ENCODE measurements at places on chromosomes 4 and X.

DNA sequence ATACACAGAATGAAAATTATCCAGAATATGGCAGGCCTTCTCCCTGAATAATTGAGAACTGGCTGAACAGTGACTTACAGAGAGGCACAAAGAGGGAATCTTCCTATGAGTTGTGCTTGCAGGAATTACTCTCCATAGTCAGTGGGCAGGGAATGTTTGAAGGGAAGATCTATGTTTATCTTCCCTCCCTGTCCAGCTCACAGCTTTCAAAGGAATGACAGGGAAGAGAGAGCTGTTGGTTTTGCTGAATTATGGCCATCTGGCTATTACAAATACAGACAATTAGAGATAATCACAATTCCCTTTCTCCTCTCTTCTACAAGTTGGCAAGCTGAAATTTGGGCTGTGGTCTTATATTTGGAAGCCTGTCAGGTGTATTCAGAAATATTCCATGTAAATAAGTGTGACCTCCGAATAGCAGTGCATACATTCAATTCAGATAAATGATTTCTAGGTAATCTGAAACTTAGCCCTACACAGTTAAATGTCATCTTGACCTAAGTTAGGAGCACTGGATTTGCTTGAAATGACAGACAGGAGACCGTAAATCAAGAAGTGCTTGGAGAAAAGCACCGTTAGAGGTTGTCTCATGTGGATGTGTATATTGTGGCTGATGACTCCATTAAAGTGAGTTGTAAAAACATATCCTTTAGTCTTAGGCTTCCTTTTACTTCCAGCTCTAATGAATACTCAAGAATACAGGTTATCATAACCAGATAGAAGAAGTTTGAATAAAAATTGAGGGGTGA is 136.8 kb downstream of the C4orf33 start:
- DNase-seq, result no peak

- no peak for DNase-seq
Measured at GRCh38 chrX:10619425-10620046, 849 bp downstream of the MID1 start.

DNA sequence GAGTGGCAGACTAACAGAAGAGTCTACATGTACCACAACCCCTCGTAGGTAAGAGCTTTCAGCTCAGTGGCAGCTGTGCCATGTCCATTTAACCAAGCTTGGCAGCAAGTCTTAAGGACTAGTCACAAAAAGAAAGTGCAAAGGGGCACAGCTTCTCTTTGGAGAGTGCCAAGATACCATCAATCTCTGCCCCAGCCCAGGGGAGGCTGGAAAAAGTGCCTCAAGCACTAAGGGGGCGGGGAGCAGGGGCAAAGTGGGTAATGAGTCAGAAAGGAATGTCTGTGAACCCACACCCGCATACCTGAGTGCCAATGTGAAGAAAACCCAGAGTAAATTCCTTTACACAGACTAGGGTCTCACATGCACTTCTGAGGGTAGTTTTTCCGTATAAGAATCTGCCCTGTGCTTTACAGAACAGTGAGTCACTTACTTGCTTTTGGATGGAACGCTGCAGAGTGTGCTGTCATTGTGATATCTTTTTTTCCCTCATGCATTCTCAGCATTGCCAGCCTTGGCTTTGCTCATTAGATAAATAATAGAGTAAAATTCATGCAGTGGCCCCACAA is 219.8 kb downstream of the ZNF674 start:
- no peak for DNase-seq

DNA sequence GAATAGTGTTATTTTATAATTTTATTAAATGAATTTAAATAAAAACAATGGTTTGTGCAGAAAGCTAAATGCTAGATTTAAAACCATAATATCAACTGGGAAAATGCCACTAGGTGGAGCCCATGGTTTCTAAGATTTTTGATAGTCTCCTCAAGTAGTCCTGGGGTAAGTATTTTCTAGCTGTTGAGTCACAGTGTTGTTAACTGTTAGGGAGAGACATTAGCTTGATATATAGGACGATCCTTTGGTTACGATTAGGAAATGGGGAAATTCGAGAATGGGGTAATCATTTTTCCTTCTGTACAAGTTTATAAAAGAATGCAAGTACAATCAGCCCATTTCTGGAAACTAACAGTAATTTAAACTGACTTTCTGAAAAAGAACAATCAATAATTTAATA is 378.4 kb downstream of the ANKRD50 start:
- no peak for DNase-seq

DNA sequence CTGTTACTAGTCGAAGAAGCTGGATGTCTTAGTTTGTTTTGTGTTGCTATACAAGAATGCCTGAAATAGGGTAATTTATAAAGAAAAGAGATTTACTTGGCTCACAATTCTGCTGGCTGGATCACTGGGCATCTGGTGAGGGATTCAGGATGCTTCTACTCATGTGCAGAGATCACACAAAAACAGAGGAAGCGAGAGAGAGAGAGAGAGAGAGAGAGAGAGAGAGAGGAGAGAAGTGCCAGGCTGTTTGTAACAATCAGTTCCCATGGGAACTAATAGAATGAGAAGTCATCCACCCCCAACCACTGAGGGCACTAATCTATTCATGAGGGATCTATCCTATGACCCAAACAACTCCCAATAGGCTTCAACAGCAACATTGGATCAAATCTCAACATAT is 66.2 kb upstream of the FAM9A start:
- DNase-seq, result no peak

DNA sequence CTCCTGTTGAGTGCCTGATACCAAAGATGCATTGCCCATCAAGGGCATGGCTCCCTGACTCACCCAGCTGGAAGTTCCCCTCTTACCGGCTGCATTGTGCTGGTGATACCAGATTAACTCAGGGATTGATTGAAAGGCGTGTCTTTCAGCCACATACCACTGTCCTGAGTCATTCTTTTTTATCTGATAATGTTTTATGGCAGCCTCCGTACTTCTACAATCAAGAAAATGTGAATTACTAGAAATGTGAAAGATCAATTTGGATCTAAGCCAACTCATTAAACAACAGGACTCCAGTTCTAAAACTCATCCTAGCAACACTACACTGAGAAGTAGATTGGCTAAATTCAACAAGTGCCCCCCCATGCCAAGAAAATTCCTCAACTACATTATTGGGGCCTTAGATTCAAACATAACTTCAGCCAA is 40.0 kb downstream of the TXK start:
- no peak for DNase-seq

DNA sequence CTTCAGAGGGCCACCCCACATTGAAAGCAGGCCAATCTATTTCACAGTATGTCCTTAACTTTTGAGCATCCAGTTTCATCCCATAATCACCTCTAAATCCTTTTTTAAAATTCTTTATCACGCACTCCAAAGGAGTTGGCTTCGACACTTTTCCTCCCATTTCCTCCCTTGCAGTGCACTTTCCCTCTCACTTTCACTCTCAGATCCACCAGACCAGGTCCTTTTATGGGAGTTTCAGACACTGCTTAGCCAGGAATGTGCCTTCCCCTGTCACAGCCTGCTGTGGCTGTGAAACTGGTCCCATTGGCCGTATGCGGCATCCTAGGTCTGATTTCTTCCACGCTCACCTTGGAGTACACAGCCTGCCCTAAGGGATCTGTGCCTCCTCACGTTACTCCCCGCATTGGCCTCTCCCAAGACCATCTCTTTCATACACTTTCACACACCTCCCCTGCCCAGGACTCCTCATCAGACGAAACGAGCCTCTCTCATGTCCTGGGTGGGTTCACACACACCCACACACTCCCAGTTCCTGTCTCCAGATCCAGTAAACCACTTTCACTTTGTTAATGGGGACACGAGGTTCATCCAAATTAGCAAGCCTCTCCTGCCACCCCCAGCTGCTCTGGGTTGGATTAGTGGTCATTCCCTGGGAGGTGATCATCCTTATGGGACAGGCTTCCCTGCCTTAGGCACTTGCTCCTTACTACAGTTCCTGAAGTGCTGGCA is 10.0 kb upstream of the RHOXF2B start:
- no peak for DNase-seq

DNA sequence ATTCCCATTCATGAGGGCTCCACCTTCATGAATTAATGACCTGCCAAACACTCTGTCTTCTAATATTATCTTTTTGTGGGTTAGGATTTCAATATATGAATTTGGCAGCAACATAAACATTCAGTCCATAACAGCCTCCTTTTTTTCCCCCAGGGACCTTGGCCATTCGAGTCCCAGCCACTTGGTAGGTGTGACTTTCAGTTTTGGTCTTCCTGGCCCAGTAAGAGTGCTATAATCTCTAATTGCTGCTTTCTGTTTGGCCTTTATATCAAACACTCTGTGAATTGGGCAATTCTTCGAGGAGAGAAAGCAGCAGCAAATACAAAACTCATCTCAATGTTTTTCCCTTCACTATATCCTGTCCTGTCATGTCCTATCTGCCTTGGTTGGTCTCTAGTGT is 12.4 kb upstream of the RADX start:
- no peak for DNase-seq

DNA sequence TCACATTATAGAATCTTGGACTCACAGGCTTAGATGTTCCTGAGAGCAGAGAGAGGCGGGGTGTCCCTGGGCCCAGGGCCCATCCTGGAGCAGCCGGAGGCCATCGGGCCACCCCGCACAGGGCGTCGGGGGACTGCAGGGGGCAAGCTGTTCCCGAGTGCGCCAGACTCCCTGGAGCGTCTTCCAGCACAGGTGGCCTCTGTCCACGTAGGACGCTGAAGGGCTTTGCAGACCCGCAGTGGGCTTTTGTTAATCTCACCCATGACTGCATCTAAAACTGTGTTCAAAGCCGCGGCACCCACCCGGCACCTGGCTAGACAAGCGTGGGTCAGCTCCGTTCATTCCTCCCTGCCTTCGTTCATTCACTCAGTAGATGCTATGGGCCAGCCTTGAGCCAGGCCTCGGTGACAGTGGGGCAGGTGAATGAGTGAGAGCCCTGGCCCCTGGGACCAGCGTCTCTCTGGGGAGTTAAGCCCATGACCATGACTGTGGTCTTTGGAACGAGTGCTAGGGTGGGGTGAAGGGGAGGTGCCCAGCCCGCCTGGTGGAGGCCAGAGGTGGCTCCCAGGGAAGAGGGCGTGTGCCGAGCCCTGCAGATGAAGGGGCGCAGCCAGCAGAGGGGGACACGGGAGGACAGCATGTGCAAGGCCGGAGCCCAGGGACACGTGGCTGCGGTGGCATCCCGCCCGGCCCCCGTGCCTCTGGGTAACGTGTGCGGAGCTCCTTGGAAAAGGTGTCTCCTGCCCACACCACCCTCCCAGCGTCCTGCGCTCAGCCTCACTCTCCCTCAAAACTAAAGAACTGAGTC is 98.3 kb downstream of the HMX1 start:
- DNase-seq, result no peak

DNA sequence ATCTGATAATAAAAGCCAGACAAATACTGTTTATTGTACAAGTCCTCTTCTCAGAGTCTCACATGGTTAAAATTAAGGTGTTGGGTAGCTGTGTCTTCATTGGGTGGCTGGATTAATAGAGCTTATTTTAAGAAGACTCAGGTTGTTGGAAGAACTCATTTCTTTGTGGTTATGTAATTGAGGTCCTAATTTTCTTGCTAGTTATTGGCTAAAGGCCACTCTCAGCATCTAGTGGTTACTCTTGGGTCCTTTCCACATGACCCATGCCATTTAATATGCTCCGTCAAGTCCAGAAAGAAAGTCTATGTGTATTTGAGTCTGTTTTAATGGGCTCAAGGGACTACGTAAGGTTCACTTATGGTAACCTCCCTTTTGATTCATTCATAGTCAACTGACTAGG is 1668.6 kb upstream of the AGA start:
- DNase-seq, result no peak

DNA sequence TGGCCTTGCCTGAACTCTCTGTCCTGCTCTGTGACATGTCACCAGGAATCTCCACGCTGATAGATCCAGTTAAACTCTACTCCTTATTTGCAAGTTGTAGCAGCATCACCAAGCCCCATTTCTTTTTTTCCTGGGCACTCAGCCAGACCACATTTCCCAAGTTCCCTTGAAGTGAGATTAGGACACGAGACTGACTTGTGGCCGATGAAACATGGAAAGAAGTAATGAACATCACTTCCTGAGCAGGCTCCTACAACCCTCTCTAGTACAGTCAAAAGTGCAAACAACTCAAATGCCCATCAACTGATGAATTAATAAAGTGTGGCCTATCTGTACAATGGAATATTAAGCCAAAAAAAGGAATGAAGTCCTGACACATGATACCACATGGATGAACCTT is 74.6 kb downstream of the MAP3K15 start:
- no peak for DNase-seq

DNA sequence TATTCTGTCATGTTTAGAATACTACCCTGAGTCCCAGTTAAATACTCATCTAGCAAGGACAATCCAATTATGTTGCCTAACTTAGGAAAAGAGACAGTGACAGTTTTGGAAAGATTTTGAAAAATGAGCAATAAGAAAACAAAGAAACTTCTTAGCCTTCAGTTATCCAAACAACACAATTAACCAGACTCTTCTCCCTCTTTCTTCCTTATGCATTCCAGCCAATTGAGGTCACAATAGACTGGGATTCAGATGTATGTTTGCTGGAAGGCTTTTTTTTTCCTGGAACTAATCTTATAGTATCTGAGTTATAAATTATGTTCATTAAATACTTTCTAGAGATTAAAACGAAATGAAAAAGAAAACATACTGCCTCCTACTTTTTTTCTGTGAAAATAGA is 109.6 kb downstream of the GUCY2F start:
- DNase-seq, result no peak

DNA sequence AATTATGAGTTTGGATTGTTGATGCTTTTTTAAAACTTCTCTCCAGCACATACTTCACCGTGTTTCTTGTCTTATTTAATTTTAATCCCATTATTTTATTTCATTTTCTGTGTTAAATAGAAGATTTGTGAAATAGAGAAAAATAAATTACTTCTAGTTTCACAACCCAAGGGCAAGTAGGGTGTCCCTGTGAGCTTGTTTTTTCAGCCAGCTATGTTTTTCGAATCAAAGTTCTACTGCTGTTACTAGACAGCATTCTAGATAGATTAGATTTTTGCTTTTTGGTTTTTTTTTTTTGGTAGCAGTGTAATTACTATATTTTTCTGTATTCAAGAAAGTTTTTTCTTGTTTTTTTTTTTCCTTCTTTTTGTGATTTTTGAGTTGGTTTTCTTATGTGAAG is 59.9 kb downstream of the RBPJ start:
- DNase-seq, result no peak

DNA sequence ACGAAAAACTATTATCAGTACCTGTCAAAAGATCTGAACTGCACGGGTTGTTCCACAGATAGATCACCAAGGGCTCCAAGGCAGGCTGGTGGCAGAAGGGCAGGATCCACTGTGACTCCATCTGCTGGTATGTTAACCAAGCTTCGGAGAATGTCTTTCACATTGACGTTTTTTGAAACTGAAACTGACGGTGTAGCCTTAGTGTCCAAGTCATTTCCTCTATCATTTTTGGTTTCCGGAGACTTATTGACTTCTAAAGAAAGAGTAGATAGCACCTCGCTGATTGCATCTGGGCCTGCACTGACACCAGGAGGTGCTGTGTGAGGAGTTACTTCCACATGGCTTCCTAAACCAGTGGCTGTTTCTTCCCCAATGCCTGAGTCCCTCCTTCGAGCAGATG is 186.9 kb downstream of the LRBA start:
- no peak for DNase-seq

- no peak for DNase-seq
Measured at GRCh38 chr4:60201052-60201673, 999.0 kb upstream of the ADGRL3 start.
